ENCODE measurements at places on chromosomes 7 and 10.

GRCh38 chr10:49595003-49595712 lies 15.0 kb upstream of the SLC18A3 start:
- no peak for DNase-seq

DNA sequence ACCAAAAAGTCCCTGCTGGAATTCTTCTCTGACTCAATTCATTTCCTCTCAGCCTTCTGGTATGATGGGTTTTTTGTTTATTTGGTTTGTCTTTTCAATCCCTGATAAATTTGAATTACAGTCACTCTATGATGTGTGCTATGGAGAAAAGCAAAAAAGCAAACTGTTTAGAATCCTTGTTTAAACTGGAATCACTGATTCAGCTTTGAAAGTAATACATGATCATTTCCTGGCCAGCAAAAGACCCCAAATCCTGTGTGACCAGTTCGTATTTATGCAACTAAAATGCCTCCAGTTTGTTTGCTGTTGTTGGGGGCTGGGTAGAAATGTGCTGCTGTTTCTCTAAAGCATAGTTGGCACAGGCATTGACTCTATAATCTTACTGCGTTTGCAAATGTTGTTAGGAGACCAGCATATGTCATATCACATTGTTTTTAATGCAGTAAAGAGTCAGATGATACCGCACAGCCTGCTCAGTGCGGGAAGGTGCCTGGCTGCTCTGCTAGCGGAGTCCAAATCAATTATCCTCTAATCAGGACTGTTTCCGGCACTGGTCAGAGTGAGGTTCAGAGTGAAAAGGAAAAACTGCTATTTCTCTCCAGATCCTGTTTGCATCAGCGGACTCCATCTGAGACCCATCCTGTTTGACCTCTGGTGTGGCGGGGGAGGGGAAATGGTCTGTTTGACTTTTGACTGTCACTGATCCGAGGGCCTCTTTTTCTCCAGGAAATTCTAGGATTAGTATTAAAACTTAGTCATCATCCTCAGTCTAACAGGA lies 40.6 kb upstream of the ADD3 start:
- no peak for DNase-seq

GRCh38 chr10:117519286-117519685 lies 23.3 kb upstream of the EMX2 start:
- DNase-seq, result no peak

- no peak for DNase-seq
Measured at GRCh38 chr7:31078363-31078990, 26.4 kb downstream of the ADCYAP1R1 start.

DNA sequence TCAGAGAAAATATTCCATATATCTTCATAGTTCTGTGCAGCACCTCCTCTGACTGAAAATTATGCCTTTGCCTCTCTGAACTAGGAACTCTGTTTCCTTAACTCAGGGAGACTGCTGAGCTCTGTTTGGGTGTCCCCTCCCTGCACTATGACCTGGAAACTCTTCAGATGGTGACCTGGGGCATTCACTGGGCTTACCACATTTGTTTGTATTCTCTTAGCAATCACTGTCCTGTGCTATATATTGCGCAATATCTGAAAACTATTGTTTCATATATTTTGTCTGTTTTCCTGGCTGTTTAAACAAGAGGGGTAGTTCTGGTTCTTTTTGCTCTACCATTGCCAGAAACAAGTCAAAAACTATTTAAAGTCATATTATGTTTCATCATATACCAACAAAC lies 181.8 kb upstream of the KIAA1217 start:
- no peak for DNase-seq

DNA sequence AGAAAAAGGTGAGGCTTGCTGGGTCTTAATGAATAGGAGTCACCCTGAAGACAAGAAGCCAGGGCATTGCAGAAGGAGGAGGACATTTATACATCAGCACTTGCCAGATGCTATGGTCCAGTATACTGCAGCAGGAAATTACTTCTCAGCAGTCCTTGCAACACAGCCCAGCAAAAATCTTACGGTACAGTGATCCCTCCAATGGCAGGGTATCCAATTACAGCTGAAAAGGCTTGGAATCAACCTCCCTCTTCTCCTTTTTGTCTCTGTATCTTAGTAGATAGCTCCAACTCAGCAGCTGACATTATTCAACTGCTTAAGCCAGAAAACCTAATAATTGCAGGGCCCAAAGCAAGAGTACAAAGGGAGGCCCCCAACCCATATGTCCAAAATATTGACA lies 128.3 kb upstream of the COBL start:
- no peak for DNase-seq

- DNase-seq, result no peak
Measured at GRCh38 chr7:108091461-108091831, 38.7 kb downstream of the LAMB4 start.

DNA sequence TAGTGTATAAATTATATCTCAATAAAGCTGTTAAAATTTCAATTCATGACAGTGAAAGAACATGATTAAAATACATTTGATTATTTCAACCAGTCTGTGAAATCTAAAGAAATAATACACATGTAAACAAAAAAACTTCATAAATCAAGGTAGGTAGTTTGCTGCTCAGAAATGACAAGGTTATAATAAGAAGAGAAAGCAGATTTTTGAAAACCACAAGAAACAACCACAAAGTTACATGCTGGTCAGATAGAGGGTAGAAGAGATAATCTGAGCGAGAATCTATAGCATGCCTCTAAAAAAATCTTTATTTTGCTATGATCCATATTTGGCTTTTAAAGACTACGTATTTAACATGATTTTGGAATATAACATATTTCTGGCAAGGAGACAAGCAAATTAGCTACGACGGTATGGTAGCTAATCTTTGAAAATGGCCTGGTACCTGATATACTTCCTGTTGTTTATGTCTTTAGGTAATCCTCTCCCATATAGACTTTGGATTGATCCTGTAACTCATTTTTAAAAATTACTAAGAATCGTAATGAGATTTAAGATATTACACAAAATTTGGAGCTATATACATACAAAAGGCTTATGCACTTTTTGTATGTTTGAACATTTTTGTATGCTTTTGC lies 23.5 kb upstream of the VCL start:
- no peak for DNase-seq

DNA sequence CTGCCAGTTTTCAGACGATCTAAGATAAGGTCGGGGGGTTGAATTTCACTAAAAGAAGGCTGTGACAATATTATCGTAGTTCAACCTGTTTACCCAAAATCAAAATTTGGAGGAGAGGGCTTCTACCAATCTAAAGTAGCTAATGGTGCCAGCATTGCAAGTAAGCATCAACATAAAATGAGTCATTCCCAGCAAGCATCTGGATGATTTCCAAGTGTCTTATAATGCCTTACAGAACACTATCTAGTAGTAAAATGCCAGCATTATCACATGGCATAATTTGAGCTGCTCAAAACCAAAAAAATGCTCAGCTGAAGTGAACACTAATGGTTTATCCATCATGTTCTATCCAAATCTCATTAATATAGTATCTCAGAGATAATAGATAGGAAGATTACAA lies 1193.9 kb downstream of the DNAJB9 start:
- DNase-seq, result no peak

DNA sequence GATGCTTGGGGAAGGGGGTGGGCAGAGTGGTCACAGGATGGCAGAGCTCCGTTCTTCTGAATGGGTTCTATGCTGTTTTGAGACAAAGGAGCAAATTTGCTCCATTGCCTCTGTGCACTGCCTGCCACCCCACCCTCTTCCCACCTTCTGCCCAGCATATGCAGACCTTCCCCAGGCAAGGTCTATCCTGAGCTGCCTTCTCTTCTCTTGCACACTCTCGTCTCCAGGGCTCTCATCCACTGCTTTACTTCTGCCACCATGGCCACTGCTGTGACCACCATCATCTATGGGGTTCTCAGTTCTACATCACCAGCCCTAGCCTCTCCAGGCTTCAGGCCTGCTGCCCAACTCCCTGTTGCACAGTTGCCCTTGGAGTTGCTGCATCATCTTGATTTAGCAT lies 230.4 kb downstream of the TMEM178B start:
- DNase-seq, result no peak

DNA sequence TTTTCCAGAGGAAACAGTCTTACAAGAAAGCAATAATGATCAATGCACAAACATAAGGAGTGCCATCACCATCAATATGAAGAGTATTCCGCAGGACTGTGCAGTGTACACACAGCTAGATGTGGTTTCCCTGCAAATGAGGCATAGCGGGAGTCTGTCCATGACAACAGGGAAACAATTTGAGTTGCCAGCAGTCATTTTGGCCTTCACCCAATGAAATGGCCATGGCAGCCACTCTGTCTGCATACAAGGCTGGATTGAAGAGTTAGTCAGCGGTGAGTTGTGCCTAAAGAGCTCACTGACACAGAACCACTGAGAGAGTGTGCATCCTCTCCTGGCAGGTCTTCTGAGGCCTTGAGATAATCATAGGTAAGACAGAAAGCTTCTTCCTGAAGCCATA lies 303.3 kb downstream of the IPMK start:
- DNase-seq, result no peak

- DNase-seq, result peak; percentile 27
Measured at GRCh38 chr7:44534501-44534900, 6.6 kb downstream of the NPC1L1 start.

GRCh38 chr10:101441541-101442455 lies 87.8 kb downstream of the BTRC start:
- peak; percentile 21 for DNase-seq

- no peak for DNase-seq
Measured at GRCh38 chr7:21429021-21429420, 1.1 kb downstream of the SP4 start.

GRCh38 chr10:132401401-132402118 lies 4.6 kb downstream of the PWWP2B start:
- no peak for DNase-seq

- no peak for DNase-seq
Measured at GRCh38 chr10:131694781-131695495, 205.9 kb upstream of the PPP2R2D start.

GRCh38 chr7:37208528-37208927 lies 240.1 kb downstream of the ELMO1 start:
- peak; percentile 34 for DNase-seq

- DNase-seq, result no peak
Measured at GRCh38 chr10:7054915-7055314, 355.9 kb downstream of the SFMBT2 start.

- DNase-seq, result no peak
Measured at GRCh38 chr10:80540618-80540980, 2.9 kb downstream of the SH2D4B start.

GRCh38 chr7:134662871-134663205 lies 16.2 kb downstream of the BPGM start:
- no peak for DNase-seq

DNA sequence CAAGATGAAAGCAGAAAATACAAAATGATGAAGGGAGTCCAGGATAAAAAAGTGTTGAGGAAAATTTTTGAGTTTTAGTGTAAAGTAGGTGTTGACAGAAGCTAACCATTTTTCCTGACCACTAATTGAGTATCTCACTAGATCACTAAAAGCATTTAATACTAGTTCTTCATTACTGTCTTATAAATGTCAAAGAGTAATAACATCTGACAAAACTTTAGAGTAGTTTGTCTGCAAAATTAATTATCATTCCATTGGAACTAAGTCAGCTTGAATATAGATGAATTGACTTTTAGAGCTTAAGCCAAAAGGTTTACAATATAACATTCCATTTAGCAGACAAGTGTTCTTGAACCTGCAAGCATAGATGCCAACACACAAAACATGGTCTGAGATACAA lies 232.9 kb downstream of the FOXP2 start:
- DNase-seq, result no peak

GRCh38 chr10:24790599-24790998 lies 66.9 kb upstream of the ARHGAP21 start:
- no peak for DNase-seq

DNA sequence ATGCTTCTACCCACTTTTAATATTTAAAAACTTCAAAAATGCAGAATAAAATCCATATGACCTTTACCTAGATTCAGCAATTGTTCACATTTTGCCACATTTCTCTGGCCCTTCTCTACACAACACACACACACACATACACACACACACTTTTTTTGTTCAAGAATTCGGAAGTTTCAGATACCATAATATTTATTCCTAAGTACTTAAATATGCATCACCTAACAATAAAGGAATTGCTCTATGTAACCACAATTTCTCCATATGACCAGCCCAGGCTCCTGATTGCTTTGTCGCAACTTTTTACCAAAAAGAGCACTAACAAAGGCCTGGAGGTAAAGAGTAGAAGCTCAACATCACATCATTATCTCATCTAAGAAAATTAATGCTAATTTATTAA lies 106.6 kb downstream of the FAS start:
- DNase-seq, result no peak

DNA sequence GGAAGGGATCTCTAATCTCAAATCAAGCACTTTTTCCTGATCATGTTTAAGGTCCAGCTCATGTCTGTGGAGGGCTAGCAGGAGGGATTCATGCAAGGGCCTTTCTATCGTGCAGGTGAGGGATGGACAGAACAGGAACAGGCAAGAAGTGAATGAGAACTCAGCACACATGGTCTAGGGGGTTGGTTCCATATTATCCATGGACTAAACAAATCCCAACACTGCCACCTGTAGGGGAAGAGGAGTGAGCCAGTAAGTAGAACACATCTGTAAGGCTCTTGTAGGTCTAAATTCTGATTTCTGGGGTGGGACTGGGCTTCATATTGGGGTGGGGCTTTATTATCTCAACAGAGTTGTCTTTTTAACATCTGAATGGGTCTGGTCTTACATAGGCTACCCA lies 138.0 kb upstream of the TARP start:
- DNase-seq, result no peak

- no peak for DNase-seq
Measured at GRCh38 chr7:45055594-45056219, 33.1 kb downstream of the NACAD start.

DNA sequence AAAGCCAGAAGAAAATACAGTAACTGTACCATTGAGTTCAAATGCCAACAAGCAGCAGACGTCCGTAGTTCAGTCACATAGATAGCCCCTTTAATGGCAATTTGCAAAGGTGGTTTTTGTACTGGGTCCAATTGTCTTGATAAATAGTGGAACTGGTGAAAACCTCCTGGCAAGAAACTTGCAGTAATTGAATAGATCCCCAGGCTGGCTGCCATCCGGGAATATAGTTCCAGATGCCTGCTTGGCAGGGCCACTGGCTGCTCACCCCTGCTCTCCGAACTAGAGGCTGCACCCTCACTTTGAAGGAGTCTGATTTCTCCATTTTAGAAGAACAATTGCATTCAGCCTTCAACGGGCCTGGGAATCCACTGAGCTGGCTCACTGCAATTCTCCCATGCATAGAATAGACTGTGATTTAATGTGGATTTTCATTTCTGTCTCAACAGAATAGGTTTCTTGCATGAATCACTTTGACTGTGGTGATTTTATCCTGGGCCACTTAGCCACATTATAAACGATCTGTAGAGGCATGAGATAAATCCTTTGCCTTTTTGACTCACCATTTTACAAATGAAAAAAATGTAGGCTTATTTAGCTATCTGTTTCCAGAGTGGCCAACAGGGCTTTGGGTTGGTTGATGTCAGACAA lies 35.9 kb upstream of the ELMO1 start:
- no peak for DNase-seq

DNA sequence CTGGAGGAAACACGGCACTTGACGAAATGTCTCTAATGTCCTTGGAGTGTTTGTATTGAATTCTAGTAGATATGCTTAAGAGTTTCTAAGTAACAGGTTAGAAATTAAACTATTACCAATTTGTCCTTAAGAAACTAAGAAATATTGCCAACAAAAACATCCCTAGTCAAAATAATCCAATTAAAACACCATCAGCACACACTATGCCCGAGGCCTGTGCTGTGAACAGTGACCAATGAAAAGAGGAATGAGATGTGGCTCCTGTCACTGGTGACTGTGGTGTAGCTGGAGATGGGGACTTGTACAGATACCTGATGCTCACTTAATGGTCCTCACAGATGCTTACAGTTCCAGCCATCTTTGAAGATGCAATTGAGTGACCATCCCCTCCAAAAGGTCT lies 651.1 kb downstream of the SORCS3 start:
- no peak for DNase-seq

GRCh38 chr10:69846293-69846921 lies 44.7 kb downstream of the COL13A1 start:
- no peak for DNase-seq
